ENCODE measurements at places on chromosomes 3 and 15.

- no peak for DNase-seq
Measured at GRCh38 chr3:76267851-76268380, 482.6 kb upstream of the ZNF717 start.

DNA sequence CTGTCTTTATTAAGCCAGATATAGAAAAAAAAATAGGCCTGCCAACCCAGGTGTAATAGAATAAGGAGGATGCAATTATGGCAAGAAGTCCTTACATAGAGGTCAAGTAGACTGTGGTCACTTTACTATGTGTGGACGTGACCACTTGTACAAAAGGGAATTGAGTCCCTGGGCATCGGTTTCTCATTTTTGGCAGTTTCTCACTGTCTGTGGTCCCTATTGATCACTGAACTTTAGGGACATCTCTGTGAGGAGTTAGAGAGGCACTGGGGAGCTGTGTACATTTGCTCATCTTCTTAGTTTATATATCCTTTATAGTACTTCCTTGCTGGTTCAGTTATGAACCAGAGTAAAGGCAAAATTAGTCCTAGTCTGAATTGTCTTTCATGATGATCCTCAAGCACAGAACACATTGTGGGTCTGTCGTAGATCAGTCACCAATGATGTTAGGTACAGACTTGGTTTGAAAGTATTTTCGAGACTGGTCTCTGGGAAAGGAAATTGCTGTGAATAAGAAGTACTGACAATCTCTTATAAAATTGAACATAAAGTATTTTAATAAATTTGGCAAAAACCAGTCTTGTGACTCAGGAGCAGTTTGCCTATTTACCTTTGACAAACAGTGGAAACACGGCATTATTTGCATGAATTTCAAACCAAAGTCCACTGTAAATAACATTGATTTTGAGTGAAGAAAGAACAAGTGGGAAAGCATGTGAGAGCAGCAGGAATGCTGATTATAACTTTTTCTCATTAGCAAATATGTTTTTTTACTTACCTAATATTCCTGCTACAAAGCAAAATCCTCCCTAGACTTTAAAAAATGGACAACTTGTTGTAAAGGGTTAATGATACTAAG lies 218.9 kb upstream of the DPH6 start:
- DNase-seq, result no peak

DNA sequence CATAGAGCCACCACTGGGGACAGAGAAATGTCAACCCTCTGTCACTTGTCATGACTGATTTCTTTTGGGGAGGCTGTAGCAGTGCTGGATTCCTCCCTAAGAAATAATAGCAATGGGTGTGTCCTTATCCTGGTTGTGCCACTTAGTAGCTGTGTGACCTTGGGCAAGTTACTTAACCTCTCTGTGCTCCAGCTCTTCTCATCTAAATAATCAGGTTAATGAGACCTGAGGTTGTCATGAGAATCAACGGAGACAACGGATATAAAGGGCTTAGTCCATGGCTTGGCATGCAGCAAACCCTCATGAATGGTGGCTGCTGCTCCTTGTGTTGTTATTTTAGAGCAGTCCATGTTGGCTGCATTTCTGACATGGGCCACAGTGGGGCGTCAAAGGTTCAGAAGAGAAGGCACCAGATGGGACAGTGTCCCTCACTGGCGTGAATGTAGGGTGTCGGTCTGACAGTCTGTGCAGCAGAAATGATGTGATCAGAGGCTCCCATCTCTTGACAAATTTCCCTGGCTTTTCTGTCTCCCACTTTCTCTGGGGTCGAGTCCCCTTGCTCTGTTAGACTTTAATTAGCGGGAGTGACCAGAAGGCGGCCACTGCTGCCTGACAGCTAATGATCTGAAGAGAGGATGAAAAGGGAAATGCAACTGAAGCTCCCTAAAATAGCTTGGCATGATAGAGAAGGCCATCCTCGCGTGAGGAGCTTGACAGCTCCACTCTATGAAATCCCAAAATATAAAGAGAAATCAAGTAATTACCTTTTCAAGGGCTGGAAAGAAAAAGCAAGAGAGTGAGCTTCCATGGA lies 209.4 kb downstream of the CADPS start:
- peak; percentile 69 for DNase-seq

GRCh38 chr3:128080323-128081080 lies 28.3 kb downstream of the SEC61A1 start:
- no peak for DNase-seq

DNA sequence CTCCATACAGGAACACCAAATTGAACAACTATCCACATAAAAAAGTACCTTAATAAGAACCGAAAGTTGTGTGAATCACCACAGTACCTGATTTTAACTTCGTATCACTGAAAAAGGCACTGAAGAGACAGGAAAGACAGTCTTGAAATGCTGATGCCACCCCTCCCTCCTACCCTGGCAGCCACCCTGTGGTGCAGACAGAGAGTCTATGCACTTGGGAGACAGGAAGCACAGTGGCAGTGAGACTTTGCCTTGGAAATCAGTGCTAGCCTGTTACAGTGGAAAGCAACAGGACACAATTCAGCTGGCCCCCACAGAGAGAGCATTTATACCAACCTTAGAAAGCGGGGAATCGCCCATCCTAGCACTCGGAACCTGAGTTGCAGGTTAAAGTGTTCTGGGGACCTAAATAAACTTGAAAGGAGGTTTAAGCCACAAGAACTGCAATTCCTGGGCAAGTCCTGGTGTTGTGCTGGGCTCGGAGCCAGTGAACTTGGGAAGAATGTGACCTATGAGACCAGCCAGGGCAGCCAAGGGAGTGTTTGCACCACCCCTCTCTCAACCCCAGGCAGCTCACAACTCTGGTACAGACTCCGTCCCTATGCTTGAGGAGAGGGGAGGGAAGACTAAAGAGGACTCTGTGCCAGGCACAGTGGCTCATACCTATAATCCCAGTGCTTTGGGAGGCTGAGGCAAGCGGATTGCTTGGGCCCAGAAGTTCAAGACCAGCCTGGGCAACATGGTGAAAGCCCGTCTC lies 240.1 kb downstream of the ISL2 start:
- DNase-seq, result no peak

DNA sequence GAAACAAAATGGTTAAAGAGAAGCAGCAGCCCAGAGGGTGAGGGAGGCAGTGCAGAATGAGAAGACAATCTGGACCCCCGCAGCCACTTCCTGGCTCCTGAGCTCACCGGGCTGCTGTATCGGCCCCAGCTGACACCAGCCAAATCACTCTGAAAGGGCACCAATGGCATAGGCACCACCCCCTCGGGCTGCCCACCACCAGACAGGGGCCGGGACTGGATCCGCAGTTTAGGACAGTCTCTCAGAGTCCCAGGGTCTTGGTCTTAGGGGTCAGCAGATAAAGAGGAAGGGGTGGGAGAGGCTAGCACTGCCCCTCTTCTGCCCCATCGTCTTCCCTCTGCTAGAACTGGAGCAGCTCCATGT lies 17.9 kb upstream of the EHD4 start:
- no peak for DNase-seq

- DNase-seq, result peak; percentile 62
Measured at GRCh38 chr3:38453075-38453912, at the start of gene ACVR2B. Gene ACVR2B (plus strand): TSS chr3:38453890. CDS start chr3:38454323, 433 bp downstream.

GRCh38 chr15:79310612-79310984 lies 314 bp upstream of the TMED3 start:
- DNase-seq, result no peak

DNA sequence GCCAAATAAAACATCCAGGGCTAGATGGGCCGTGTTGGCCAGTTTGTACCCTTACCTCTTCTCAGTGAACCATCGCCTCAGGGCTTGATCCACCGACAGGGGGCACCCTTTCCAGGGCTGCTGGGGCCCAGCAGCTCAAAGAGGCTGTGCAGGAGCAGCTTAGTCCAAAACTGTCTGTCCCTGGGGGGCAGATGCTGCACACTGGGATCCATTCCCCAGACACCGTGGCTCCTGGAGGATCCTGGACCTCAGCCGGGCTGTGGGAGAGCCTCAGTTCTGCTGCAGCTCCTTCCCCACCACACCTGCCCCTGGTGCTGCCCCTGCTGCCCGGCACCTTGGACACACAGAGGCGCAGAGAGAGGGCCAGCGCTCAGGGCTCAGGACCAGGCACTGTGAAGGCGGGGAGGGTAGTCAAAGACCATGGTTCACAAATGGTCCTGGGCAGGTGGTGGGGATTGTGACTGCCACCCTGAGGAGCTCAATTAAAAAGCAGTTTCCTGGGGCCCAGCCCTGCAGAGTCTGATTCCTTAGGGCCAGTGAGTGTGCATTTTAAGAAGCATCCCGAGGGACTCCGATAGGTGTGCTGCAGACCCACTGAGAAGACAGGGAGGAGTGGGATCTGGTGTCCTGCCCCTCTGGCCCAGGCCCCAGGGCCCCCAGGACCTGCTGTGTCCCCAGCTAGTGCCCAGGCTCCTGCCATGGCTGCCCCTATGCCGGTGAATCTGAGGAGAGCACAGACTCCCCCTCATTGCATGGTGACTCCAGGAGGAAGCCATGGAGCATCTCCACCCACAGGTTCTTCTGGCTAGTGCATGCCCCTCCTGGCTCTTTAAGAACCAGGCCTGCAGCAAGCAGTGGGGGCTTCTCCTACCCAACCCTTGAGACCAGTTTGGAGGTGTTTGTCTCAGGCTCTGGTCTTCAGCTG lies 86.5 kb upstream of the PRR20G start:
- DNase-seq, result no peak

GRCh38 chr15:90262426-90262825 lies 3.0 kb upstream of the NGRN start:
- no peak for DNase-seq

GRCh38 chr3:89353465-89353864 lies 246.0 kb downstream of the EPHA3 start:
- DNase-seq, result no peak

DNA sequence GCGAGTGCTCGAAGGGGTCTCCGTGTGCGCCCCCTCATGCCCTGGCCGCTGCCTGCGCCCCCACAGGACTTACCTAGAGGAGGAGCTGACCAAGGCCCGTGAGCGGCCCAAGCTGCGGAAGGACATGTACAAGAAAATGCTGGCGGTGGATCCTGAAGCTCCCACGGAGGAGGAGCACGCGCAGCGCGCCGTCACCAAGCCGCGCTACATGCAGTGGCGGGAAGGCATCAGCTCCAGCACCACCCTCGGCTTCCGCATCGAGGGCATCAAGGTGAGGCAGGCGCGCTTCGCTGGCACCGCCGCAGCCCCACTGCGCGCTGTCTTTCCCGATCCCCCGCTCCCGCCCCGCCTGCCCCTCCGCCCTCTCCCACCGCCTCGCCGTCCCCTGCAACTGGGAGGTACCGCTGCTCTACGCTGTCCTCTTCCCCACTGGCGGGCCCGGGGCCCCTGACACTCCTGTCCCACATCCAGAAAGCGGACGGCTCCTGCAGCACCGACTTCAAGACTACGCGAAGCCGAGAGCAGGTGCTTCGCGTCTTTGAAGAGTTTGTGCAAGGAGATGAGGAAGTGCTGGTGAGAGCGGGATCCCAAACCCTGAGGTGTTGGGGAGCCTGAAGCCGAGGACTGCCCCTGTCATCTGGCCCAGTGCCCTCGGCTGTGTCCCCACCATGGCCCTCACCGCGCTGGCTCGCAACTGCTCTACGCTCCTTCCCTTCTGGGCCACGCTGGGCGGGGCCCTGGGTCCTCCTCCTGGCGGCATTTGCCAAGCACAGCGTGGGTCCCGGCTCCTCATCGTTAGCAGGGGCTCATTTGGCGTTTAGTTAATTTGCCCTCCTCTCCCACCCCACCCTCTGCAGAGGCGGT lies 8.5 kb downstream of the ITPKA start:
- no peak for DNase-seq

- no peak for DNase-seq
Measured at GRCh38 chr3:101146946-101147345, 153.7 kb upstream of the ABI3BP start.

GRCh38 chr3:55333046-55333445 lies 154.1 kb downstream of the WNT5A start:
- DNase-seq, result no peak

GRCh38 chr3:5022966-5023776 lies 43.9 kb downstream of the BHLHE40 start:
- peak; percentile 66 for DNase-seq

DNA sequence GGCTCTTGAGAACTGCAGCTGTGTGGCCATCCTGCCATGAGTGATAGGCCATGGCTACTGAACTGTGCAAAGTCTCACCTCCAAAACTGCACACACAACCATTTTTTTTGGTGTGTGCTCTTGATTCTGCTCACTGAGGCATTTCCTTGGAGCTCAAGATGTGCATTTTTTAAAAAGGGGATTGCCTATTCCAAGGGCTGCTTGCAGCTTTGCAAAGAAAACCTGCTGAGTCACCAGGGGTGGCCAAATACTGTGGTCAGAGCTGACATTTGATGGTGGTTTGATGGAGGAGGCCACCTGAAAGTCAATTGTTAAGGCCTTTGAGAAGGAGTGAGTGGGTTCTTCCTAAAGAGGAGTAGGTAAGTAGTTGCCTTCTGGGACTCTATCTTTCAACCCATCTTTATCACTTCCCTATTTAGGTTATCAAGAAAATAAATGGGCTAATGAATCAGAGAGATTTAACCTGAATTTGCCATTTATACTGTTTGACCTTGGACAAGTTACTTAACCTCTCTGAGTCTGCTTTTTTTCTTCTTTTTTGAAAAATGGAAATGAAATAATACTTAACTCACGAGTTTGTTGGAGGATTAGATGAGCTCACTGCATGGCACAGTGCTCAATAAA lies 87.9 kb downstream of the CHST2 start:
- DNase-seq, result no peak

DNA sequence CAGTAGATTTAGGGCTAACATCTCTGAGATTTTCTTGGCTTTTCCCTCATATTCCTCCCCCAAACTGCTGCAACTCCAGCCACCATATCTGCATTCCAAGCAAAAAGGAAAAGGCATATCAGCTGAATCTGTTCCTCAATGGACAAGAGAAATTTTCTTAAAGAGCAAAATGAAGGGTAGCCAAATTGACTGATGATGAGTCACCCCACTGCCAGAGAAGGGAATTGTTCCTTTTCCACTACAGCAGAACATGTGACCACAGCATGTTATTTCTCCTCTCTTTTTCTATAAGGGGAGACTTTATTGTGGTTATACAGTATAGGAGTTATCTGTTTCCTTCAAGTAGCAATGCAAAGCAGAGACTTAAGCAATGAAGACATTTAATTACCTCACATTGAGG lies 172.5 kb downstream of the MTHFS start:
- no peak for DNase-seq

GRCh38 chr3:186121968-186122367 lies 13.1 kb upstream of the ETV5 start:
- DNase-seq, result no peak

GRCh38 chr3:132536442-132537153 lies 60.5 kb upstream of the ACKR4 start:
- DNase-seq, result no peak

- DNase-seq, result no peak
Measured at GRCh38 chr3:158127250-158128219, 17.6 kb downstream of the RSRC1 start.

DNA sequence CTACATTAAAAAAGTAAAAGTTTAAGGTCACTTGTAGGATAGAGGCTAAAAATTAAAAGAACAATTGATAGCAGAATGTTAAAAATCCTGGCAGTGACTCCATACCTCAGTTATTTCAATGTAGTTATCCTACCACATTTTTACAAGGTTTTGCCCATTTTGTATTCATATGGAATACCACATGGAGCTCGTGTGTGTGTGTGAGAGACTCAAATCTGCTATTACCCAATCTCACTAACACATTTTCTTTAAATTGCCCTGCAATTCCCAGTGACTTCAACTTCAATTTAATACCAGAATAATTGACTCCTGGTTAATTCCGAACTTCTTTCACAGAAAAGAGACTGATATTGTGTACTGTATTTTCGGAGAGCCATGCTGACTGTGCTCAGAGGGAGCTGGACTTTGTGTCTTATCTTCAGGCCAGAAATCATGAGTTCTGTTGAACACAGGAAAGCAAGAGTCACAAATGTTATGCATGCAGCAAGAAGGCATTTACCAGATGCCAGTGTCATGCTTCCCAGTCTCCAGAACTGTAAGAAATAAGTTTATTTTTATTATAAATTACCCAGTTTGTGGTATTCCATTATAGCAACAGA lies 529.0 kb upstream of the NECTIN3 start:
- no peak for DNase-seq
